Left colon (tissue), 2 donors: ENCODE measurements at places on chromosomes 16 and 17.

- DNase-seq: no peak
These were observed 9.7 kb upstream of the ARL2BP start for GRCh38 chr16:57235128-57236021.

GRCh38 chr17:64634218-64634617, 27.9 kb downstream of the SMURF2 start:
- DNase-seq: no peak

GRCh38 chr17:74297941-74298340, 23.9 kb downstream of the DNAI2 start:
- DNase-seq: no peak

GRCh38 chr16:84775262-84775810, 44.4 kb upstream of the CRISPLD2 start:
- no peak for DNase-seq

DNA sequence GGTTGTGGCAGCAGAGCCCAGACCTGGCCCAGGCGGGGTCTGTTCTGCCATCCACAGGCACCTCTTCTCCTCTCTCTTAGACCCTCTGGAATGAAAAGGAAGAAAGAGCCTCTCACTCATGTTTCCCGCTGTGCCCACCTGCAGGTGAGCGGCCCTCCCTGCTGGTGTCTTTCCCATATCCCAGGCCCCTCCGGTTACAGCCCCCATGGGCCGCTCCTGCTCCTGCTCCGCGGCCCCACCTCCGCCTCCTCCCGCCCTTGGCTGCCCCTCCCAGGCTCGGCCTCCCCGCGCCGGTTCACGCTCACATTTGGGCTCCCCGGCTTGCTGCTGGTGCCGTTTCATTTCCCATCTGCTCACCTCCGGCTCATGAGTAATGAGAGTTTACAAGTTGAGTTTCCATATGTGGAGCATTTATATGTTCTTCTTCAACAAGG, 98.7 kb upstream of the SDK2 start:
- no peak for DNase-seq

- no peak for DNase-seq
These were observed 18.7 kb downstream of the SREBF1 start for GRCh38 chr17:17818088-17818526.

GRCh38 chr16:89538286-89538685, 22.2 kb upstream of the RPL13 start:
- DNase-seq: no peak

DNA sequence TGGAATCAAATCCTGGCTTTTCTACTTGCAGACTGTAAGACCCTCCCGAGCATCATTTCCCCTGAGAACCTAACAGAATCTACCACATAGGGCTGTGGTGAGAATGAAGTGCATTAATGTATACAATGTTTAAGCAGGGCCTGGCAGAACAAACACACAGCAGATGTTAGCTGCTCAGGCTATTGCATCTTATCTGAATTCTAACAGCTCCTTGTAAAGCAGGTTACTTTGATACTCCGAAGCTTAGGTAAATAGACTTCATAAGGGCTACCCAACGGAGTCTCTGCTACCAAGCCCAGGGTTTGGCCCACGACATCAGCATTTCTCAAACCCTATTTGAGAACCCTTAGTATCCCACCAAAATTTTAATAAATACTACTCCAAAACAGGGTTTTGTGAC, 24.4 kb upstream of the NOS2 start:
- no peak for DNase-seq

DNA sequence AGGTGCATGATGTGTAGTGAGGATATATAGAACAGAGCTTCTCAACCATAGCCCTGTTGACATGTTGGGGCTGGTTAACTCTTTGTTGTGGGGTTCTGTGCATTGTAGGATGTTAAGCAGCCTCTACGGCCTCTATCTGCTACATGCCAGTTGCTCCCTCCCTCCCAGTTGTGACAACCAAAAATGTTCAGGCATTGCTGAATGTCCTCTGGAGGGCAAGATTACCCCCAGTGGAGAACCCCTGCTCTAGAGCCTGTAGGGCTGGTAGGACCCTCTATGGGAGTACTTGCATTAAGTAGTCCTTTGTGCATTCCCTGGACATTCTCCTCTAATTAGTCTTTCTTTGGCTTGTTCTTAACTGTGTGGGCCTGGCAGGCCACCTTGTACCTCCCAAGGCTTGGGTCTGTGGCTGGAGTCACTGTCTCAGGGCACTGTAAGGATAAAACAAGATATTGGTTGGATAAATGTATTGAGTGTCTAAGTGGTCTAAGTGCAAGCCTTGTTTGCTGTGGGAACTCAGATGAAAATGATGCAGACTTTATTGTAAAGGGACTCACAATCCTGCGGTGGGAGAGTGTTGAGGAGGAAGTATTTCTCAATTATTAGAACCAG, 19.8 kb upstream of the MYO1D start:
- no peak for DNase-seq

GRCh38 chr16:22855231-22855630, 41.3 kb downstream of the HS3ST2 start:
- DNase-seq: no peak

DNA sequence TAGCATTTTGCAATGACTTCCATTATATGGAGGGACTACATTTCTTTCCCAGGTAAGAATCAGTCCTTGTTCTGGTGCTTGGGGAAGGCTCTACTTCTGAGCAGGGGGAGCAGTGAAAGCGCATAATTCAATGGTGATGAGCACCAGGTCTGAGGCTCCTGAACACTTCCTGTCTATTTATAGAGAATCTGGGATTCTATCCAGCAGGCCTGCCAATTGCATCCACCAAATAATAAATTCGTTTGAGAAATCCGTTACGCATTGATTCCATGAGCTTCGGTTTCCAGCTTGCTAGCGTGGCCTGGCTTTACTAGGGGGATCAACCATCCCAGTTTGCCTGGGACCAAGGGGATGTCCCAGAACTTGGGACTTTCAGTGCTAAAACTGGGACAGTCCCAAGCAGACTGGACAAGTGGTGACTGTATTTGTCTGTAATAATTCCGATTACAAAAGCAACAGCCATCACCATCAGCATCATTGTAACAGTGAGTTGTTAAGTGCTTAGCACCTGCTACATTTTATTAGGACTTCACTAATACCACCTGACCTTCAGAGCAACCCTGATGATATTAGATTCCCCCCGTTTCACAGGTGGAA, 349.9 kb downstream of the MAF start:
- no peak for DNase-seq

DNA sequence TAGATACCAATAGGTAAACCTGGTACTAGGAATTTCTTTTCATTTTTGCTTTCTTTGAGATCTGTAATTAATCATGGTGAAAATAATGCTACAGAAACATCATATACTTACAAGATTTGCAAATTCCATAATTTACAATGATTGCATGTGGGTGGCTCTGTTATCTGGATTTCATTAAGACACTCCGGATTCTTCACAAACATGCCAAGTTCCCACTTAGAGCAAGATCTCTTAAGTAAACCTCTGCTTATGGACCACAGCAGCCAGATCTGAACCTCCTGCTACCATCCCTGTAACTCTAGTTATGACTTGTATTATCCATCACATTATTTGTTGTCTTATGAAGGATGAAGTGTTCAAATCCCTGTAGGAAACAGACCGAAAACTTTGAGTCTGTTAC, 424.7 kb downstream of the CDH13 start:
- DNase-seq: no peak

GRCh38 chr16:58937661-58938060, 203.5 kb upstream of the GOT2 start:
- no peak for DNase-seq

DNA sequence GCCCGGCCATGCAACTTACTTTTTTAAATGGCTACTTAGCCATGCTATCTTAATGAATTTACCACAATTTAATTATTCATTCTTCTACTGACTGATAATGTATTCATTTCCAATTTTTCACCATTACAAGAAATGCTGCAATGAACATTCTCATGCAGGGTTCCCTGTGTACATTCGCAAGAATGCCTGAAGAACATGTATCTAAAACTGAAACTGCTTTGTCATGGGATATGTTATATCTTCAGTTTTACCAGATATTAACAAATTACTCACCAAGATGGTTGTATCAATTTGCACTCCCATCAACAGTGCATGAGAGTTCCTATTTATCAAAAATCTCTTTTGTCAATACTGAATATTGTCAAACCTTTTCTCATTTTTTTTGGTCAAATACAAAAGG, 100.8 kb downstream of the SLC39A11 start:
- no peak for DNase-seq

DNA sequence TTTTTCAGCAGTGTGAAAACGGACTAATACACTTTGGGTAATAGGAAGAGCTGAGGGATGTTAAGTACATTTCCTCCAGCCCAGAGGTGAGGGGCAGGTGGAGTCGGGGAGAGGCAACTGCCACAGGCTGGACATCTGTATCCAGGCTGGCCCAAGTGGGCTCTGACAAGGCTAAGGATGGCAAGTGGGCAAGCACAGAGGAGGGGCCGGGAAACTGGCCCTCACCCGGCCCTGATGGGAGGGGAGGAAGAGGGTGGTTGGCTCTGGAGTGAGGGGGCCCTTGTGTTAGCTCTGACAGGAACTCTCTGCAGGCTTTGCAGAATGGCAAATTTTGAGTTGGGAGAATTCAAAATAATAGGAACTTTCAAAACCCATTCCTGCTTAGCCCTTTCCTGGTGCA, 251.0 kb upstream of the TNRC6C start:
- no peak for DNase-seq

DNA sequence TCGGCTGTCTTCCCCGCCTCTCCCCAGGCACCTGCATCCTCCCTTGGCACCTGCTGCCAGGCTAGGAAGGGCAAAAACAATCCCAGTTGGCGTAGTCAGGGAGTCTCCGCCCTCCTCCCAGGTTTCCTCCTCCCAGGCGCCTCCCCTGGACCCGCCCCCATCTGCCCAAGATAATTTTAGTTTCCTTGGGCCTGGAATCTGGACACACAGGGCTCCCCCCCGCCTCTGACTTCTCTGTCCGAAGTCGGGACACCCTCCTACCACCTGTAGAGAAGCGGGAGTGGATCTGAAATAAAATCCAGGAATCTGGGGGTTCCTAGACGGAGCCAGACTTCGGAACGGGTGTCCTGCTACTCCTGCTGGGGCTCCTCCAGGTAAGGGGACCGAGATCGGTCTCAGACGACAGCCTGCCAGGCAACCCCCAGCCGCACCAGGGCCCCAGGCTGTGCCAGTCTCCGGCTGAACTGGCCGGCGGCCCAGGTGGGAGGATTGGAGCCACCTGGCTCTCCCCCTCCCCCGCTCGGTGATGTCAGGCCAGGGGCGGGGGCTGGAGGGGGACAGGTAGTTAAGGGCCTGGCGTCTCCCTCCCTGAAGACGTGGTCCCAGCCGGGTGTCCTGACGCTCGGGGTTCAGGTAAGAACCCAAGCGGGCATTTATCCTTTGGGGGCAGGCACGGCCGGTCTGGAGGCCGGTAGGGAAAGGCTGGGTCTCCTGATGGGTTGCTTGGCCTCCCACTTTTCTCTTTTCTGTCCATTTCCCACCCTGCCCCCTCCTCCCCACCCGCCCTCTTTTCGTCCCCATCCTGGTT, at the start of gene GRB7:
Gene GRB7, plus strand, starts transcription at position 179 of the 808 bp plus-strand sequence. CDS start 4,364 bp downstream, outside the sequence.
- DNase-seq: peak; percentile 88

DNA sequence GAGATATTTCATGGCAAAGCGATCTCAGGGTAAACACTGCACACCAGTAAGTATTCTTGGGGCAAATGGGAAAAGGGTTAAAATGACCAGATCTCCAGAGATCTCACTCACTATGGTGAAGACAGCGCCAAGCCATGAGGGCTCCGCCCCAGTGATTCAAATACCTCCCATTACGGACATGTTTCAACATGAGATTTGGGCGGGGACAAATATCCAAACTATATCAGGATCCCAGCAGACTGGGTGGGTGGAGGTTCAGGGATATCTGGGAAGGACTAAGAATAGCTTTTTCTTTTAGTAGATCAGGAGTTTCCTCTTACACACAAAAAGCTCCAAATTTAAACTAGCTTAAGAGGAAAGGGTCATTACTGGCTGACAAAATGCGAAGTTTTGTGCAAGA, 181.7 kb downstream of the WWOX start:
- no peak for DNase-seq

GRCh38 chr17:21508211-21508610, 132.1 kb downstream of the KCNJ12 start:
- DNase-seq: no peak

- DNase-seq: no peak
These were observed 3.3 kb upstream of the STH start for GRCh38 chr17:45995627-45996270.

GRCh38 chr16:2985893-2986355, 5.7 kb upstream of the PKMYT1 start:
- no peak for DNase-seq

DNA sequence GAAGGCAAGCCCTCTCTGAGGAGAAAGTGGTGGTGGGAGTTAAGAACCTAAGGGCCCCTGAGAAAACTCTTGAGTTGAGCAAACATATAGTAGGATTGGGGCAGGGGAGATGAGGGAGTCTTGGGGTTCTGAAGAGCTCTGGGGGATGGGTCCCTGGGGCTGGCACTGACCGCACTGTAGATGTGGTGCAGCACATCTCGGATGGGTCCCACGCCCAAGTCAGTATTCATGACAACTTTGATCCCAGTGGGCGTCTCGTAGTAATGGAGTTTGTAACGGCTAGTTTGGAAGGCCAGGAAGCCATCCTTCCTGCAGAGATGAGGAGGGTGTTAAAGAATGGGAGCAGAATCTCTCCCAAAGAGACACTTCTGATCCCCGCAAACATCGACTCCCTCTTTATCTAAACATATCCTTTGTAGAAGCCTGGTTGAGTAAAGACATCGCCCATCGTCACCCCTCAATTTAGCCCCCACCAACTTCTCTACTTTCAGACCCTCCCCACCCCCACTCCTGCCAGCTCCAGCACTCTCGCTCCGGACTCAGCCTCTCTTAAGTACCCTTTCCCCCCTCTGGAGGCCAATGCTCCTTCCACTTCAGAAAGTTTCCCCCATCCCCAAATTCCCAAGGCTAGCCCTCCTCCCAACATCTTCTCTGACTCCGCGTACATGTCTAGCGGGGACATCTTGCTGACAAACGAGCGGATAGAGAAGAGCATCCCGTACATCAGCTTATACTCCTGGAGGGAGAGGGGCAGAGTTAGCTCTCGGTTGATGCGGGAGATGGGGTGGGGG, 710 bp downstream of the TRAPPC1 start:
- DNase-seq: no peak

DNA sequence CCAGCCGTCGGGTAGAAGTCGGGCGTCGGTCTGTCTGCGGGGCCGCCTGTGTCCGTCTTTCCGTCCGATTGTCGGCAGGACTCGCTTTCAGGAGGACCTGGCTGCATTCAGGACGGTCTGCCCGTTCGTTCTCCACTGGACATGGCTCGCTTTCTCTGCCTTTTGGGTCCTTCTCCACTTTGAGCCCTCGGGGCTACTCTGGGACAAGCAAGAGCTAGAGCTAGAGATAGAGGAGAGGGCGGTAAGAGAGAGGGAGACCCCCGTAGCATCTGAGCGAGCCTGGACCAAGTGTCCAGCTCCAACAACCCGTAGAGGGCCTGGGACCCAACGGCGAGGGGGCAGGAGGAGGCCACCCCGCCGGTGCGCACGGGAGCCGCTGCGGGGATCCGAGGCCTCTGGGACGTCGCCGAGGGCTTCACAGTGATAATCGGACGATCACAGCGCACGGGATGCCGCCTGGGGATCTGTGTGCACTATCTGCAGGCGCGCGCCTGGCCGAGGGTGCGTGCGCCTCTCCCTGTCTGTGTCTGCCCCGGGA, 4.5 kb downstream of the TBX4 start:
- DNase-seq: no peak
